ENCODE measurements at places on chromosomes 1 and 21.

DNA sequence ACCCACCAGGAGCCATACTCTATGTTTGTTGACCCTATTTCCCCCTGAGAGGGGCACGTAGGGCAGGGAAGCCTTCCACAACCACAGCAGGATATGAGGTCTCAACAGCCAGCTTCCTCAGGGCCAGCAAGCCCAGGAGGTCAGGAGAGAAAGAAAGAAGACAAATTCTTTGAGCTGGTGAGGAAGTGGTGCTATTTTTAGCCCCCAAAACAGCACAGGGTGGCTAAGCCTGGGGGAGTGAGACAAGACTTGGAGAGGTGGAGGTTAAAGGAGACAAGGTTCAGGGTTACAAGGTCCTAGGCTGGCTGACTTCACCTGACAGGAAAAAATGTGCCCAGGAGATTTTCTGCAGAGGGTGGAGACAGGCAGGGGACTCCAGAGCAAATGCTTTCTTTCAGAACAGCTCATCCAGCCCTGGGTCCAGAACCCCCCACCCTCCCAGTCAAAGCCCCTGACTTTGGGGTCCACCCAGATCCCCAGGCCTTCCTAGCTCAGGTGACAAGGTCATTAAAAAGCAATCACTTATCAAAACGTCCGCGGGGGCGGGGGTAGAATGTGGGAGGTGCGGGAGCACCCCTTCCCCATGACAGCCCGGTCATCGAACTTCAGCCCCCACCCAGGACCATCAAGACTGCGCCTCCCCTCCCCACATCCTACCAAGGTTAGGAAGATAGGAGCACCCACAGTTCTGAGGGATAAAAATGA is 1.3 kb downstream of the SV2A start:
- DNase-seq = no peak

DNA sequence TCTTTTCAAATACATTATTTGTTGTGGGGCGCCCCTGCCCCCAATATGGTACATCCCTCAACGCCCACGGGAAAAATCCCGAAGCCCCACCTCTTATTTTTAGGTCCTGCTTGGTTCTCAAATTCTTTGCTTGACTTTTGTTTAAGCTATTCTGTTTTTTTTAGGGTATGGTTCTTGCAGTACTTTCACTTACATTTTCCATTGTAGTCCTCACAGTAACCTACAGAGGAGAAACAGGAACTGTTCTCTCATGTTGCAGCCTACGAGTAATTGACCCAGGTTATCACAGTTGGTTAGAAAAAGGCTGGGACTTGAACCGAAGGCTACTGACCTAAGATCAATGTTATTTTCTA is 697 bp upstream of the C21orf91 start:
- DNase-seq = peak; percentile 79

GRCh38 chr1:9371391-9371935 is 78.8 kb downstream of the SPSB1 start:
- DNase-seq = no peak

DNA sequence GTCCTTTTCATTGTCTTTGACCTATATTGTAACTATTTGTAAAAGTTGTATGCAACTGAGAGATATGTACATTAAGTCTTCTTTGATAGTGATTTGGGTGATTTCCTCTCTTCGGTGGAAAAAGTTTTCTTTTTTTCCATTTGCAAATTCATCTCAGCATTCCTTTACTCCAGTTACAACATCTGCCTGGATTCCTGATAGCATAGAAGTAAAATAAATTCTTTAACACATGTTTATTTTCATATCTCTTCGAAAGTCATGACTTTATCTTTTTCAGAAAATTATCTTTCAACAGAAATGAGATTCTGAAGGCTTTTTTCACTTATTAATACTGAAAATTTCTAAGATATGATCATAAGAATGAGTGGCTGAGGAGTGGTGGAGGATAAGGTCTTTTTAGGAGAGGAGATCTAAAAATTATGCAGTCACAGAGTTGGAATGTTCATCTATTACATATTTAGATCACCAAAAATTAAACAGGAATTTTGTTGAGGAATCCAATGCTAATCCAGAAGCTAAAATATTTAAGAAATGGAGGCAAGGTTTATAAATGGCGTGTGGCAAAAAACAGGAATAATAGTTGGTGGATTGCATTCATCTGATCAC is 400.5 kb downstream of the KCNT2 start:
- DNase-seq = no peak

DNA sequence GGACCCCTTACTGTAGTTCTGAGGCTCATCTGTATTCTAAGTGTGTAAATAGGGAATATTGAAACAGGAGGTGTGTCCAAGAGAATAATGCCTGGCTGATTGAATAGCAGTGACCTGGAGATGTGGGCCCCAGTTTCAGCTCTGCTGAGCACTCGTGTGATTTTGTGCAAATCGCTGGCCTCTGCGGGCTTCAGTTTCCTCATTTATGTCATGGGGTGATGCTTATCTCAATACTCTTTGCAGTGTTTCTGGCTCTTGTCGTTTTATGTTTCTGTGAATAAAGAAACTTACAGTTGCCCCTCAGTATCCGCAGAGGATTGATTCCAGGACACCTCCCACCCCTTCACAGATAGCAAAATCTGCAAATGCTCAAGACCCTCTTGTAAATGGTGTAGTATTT is 5.0 kb downstream of the COG2 start:
- DNase-seq = no peak

GRCh38 chr1:183259924-183260323 is 73.9 kb downstream of the LAMC2 start:
- no peak for DNase-seq

DNA sequence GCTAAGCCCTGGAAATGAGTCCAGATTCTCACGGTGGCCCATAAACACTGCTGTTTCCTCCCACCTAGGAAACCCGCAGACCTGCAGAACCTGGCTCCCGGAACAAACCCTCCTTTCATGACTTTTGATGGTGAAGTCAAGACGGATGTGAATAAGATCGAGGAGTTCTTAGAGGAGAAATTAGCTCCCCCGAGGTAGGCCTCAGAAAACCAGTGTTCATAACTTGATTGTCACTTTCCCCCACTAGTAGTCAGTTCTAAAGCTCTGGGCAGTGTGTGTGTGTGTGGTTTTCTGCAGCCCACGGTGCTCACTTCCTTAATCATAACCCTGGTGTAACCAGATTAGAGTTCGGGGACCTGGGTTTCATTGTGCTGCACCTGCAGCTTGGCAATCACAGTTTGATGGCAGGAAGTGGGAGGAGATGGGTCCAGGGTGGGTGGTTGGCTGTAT is 39.1 kb downstream of the CLIC6 start:
- DNase-seq = peak; percentile 80

DNA sequence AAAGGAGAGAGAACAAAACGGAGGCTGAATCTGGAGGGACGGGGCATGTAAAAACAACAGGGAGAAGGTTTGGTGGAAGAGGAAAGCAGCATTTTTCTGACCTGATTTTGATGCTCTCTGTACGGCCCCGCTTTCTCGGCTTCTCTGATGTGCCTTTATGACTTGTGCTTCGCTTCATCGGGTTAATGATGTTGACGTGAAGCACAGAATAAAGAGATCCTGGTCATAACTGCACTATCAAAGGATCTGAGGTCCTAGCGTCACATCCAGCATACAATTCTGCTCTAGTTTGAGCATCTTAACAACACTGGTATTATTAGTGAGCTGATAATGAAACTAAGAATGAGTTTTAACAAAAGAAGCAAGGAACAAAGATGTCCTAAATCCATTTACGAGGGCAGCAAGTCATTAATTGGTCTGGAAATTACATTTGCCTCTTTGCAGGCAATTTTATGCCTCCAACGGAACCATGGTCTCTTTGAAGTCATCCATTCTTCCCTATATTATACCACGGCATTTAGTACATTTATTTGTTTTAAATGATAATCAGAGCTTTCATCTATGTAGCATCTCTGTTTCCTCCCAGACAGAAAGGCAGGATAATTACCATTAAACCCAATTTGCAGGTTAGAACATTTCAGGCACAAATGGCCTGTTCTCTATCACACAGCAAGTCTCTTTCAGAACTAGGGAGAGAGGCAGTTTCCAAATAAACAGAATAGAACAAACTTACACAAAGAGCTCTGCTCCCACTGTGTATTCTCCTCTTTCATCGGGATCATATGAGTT is 45.3 kb upstream of the B3GALNT2 start:
- DNase-seq = no peak

DNA sequence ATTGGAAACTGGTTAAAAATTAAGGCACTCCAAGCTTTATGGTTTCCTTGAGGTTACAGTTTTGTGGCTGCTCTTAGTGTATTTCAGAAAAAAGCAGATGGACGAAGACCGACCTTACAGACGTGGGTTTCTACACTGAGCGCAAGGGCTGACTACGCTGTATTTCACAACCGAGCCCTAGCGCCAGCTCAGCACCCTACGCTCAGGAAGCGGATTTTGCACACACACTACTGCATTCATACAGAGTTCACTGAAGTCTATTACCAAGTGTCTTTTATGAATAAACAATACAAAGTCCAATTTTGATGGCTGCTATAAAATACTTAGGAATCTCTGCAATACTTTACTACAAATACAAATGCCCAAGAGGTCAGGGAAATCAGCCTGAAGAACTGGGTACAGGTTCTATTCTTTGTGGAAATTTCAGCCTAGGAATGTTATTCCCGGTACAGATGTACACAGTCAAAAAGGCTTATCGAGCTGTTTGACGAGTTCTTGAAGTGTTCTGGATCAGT is 23.8 kb downstream of the PTTG1IP start:
- no peak for DNase-seq

DNA sequence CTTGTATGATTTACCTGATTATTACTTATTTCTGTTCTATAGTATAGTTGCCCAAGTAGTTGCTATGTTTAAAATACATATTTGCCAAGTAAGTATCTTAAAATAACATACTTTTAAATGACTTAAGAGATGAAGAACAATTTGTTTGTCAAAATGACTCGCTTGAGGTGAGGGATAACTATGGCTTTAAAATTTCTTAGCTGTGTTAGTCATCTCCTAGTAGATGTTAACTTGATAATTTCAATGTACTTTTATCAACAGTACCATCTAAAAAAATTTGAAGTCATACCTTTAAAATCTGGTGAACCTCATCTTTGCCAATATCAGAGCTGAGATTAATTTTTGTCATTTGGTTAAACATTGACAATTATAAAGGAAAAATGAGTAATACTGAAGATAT is 37.7 kb downstream of the ODR4 start:
- DNase-seq = no peak

- DNase-seq = no peak
Observed at GRCh38 chr1:22712502-22713271, 2.0 kb downstream of the EPHB2 start.

- DNase-seq = no peak
Observed at GRCh38 chr1:29280409-29281131, 44.2 kb downstream of the PTPRU start.

GRCh38 chr1:220012259-220012658 is 34.0 kb downstream of the EPRS1 start:
- no peak for DNase-seq

GRCh38 chr21:27240839-27241238 is 274.0 kb upstream of the ADAMTS5 start:
- DNase-seq = no peak

DNA sequence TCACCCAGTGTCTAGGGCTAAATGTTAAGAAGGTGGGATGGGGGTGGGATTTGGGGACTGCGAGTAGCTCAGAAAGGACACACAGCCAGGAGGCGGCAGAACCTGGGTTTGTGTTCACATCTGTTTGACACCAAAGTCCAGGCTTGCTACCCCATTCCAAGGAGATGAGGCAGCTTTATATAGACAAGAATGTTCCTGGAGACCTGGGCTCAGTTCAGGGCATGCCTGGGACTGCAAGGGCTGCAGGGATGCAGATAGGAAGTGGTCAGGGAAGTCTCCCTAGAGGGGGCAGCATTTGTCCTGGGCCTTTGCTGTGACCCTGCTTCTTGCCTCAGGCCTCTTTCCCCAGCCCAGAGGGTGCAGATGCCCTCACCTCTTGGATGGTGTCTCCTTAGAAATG is 16.3 kb downstream of the PADI3 start:
- no peak for DNase-seq

DNA sequence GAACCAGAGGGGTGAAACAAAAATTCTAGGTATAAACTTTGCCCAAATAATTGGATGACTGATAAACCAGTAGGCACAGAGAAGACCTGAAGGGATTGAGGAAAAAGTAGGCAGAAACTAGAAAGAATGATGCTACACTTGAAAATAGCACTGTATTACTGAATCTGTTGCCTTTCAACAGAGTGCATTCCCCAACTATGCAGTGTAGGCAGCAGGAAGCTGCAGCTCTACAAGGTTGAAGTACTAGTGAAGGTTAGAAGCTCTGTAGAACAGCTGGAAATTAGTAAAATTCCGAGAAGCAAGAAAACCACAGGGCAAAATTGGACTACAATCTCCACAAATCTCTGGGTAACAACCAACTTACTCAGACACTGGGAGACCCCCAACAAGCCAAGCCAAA is 27.4 kb downstream of the ZNF644 start:
- DNase-seq = no peak

DNA sequence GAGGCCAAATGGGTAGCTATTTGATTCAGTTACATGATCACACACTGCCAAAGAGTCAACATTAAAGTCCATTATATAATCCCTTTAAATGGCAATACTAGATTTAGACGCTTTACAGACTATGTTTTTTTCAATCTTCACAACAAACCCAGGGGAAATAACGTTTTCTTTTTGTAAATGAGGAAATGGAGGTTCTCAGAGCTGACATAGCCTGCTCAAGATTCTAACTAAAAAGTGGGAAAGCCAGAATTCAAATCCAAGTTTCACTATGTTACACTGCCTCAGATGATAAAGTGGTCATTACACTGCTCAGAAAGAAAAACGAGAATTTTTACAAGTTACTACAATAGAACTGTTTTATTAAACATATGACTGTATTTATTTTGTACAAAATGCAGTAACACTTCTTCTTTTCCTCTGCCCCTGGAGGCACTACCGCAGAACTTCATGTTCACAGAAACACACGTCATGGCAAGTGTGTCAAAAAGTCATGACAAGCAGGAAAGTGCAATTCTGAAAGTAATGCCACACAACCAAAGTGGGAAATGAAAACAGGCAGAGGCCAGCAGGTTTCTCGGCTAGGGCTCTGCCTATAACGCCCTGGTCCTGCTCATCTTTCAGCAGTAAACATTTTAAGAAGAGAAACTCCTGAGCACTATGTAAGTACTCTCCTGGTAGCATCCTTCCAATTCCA is 19.0 kb downstream of the THEMIS2 start:
- DNase-seq = peak; percentile 85

- DNase-seq = no peak
Observed at GRCh38 chr1:192589813-192590212, 14.2 kb downstream of the RGS1 start.

DNA sequence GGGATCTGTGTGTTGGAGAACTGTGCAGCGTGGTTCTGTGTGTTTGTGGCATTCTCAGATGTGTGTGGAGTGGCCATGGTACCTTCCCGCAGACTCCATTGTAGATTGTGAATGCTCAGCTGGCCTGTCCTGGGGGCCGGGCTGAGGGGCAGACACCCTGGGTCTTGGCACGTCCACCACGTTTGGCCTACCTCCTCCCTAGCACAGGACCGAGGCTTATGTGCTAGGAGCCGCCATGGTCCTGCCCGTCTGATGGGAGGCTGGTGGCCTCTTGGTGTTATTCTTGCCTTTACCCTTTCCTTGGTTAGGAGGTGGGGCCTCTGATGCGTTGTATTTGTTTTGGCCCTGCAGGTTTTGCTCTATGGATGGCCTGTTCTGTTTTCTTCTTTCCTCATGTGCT is 25.1 kb downstream of the SNAP47 start:
- no peak for DNase-seq
